ENCODE measurements at places on chromosomes 1 and 21.

DNA sequence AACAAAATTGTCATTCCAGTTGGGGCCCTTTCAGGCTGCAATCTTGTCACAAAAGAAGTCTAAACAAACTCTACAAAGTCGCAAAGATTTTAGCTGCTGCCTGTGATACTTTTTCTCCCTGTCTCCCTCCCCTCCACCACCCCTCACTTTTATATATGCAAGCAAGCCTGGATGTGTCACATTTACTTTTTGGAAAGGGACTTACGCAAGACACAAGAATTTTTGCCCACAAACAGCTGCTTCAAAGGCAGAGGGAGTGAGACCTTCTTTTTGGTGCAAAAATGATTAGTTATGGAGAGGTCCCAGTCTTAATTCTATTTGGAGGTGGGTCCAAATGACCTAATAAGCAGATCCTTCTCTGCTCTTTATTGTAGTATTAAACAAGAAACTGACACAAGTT lies 22.9 kb upstream of the RALGPS2 start:
- DNase-seq: no peak

DNA sequence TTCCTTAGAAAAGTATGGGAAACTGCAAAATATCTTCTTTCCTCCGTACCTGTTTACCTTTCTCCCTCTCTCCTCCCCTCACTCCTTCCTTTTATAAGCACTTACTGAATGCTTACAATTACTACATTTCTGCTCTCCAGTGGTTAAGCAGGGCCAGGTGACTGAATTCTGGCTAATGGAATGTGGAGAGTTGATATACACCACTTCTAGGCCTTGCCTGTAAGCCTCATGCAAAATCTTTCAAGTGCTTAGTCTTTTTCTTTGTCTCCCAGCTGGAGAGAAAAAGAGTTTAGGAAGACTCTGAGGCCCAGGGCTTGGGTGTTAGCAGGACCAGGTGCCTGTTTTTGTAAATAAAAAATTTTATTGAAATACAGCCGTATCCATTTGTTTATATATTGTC lies 77.7 kb upstream of the CACNA1E start:
- DNase-seq: no peak

- no peak for DNase-seq
These were observed 79.7 kb upstream of the RUNX3 start for GRCh38 chr1:25009671-25010262.

- no peak for DNase-seq
These were observed 1.2 kb downstream of the PTPN14 start for GRCh38 chr1:214550013-214550856.

DNA sequence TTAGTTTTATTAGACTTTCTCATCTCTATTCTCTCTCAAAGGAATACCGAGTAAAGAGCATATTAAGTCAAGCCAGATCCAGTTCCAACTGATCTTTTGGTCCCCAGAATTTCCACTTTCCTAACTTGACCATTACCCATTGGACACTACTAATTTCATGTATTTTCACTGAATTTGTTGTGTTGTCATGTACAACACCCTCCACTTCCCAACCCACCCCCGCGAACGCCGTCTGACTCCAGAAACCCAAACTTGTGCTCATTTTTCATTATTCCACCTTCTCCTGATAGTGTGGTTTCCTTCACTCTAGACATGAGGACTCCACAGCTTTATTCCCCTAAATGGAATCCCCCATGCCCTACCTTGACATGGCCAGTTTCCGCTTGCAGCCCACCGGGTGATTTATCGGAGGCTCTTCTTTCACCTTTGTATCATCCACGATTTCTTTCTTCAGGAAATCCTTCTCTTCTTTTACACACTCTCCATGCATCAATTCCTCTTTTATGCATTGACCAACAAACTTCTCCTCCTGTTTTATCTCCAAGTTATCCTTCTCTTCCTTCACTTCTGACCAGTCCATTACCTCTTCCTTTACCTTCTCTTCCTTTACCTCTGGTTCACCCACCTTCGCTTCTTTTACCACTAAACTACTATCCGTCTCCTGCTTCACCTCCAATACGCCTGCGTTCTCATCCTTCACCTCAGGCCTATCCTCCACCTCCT lies 805 bp downstream of the ZNHIT6 start:
- no peak for DNase-seq

GRCh38 chr1:37233606-37234005 lies 199.3 kb upstream of the GRIK3 start:
- no peak for DNase-seq

DNA sequence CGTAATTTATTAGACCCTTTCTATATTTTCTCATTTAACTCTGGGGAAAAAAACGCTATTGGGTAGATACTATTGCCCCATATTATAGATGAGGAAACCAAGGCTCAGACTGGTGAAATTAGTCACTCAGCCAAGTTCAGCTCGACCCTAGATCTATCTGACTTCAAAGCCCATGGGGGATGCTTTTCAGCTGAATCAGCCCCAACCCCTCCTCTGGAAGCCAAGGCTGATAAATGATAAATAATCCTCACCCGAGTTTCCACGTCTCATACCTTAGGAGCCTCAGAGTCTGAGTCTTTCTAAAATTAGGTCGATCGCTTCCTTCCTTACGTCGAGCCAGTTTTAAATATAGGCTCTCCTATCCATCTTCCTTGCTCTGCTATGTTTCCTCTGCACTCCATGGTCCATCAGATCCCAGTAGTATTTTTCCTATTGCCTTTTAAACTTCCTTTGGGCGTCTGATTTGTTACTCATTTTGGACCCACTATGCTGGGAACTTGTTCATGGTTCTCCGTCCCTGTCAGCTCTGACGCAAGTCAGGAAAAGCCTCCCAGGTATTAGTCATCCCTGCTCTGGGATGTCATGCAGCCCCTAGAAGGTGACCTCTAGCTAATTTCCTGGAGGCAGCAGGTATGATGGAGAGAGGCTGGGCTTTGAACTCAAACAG lies 122.8 kb downstream of the PLPP3 start:
- no peak for DNase-seq

DNA sequence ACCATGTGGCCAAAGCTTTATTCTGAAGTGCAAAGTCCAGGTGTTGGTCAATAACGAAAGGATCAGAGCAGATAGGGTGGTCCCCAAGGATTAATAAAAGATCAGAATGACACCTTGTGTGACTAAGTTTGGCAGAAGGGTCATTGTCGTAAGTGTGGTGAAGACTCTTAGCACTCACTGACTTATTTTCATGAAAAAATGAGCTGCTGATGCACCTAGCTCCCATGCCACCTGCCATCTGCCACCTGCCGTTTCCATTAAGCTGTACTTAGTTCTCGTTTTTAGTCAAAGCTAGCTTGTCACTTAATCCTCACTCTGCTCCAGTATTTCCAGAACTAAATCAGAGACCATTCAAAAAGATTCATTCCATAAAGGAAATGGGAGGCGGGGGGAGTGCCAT lies 112.6 kb downstream of the SEC16B start:
- no peak for DNase-seq

DNA sequence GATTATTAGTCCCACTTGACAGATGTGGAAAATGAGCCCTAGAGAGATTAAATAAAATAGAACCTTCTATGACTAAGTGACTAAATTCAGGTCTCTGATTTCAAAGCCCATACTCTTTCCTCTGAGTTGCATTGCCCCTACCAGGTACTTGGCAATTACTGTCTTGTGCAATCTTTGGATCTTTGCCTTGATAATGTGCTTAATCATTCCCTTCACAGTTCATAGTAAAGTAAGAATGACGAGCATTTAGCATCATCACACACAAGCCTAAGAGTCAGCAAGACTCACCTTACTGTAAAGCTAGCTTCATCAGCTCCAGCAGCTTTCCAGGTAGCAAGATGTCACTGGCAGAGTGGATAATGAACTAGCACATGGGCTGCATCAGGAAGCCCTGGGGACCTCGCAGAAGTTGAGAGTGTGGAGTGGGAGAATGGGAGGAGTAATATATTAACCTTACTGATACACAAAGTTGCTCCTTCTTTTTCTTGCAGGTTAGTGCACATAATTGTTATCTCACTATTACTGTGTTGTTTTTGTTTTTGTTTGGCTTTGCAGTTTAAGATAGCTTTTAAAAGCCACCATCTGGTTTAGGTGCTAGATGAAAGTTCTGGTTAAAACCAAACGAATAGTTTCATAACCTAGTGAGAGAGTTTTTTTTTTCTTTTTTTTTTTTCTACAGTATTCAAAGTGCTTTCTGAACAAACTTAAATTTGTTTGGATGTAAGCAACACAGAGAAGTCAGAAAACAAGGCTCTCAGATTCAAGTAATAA lies 71.8 kb downstream of the PBX1 start:
- no peak for DNase-seq

GRCh38 chr1:107016376-107016978 lies 40.0 kb upstream of the PRMT6 start:
- DNase-seq: no peak

GRCh38 chr1:52504720-52505119 lies 48.2 kb downstream of the TUT4 start:
- DNase-seq: no peak

GRCh38 chr1:76826072-76826845 lies 41.0 kb upstream of the ST6GALNAC5 start:
- DNase-seq: no peak

DNA sequence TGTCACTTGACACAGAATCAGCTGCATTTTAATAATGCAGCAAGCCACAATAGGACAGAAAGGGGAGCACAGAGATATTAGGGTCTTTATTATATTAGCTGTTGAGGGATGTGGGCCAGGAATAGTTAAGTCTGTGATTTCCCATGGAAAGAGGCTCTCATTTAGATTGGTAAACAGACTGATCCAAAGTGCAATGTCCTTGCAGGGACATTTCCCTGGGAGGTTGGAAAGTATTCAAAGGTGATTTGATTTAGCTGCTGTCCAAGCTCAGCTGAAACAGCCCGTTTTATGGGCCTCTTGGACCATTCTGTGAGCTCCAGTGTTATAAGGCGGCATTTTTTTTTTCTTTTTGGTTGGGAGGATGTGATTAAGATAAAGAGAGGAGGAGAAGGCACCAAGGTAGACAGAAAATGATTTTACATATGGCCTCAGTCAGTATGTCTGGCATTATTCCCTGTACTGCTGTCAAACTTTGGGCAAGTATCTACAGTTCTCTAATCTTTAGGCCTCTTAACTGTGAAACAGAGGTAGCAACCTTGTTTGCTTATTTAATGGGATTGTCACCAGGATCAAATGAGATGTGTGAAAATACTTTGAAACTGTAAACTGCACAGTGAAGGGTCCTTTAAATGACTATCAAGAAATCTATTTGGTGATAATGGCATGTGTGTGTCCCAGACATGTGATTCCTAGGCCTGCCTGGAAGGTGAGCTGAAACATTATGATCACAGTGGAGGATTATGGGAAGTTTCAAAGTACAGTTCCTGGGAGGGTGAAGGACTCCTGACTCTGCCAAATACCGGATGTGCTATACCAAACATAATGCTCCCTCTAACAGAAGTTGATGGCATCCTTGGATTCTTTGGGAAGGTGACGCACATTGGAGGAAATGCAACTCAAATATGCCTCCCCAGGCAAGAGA lies 62.2 kb downstream of the NOS1AP start:
- DNase-seq: no peak

DNA sequence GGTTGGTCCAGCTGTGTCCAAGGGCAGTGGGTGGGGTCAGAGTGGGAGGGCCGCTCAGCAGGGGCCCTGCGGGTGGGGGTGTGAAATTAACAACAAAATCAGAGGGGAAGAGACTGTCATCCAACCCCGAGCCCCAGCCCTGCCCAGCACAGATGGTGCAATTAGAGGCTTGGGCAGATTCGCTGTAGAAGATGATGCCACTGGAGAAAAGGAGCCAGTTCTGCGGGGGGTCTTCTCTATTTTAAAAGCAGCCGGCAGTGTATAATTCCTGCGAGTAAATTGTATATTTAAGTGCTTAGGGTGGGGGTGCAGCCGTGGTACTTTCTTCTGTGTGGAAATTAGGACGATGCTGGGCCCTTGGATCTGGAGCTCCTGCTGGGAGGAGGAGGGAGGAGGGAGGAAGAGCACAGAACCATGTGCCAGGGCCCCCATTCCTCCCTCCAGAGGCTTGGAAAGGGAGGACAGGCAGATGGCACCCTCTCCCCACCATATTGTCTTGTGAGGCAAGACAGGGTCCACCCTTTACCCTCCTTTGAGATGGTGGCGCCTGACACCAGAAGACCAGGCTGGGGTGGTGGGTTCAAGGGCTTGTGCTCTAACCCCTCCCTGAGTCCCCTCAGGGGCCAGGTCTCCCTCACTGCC lies 89.2 kb downstream of the ACTL8 start:
- DNase-seq: no peak

DNA sequence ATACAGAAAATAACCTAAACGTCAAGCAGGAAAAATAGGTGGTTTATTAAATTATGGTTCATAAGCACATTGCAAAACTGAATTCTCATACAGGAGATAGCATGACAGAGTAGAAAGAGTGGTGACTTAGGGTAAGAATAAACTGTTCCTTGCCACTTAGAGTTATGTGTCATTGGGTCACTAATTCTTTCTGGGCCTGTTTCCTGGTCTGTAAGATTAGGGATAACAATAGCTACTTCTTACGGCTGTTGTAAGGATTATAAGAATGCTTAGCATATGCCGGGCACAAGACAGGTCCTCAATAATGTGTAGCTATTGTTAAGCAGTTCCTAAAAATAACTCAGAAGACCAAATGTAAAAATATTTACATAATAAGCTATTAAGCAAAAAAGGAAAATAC lies 24.2 kb downstream of the SNRNP40 start:
- no peak for DNase-seq

DNA sequence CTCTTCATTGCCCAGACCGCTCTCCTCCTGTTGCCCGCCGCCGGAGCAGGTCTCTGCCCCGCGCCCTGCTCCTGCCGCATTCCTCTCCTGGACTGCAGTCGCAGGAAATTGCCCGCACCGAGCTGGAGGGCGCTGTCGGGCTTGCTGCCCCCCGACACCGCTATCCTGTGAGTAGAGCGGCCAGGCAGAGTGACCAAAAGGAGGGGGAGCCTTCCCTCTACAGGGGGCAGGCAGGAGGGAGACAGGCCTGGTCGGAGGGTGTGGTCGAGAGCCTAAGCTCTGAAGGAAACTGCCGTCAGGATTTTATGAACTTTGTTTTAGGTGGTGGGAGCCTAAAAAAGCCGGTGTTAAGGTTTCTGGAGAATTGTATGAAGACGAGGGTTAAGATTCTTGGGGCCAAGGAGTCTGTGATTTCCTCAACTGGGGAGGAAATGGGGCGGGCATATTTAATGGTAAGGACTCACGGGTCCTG lies 517 bp downstream of the LRIG2 start:
- DNase-seq: no peak

- DNase-seq: no peak
These were observed 62.5 kb downstream of the CD58 start for GRCh38 chr1:116508085-116508983.

GRCh38 chr1:190144650-190145049 lies 333.0 kb downstream of the BRINP3 start:
- no peak for DNase-seq

- no peak for DNase-seq
These were observed 21.7 kb downstream of the SESN2 start for GRCh38 chr1:28280977-28281381.

DNA sequence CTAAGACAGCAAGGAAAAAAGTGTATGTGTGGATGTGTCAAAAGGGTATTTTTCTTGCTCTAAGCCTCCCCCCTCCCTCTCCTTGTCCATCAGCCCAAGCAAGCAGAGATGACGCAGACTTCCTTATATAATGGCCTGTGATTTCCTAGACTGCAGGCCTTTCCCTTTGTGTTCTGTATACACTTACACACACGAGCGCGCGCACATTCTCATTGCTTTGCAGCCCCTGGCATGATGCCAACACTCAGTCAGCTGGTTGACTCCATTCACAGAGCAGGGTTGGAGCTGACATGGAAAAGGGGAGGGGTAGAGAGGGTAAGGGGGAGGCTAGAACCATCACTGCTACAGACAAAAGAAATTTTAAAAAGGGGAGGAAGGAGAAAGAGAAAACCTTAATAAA lies 41.8 kb downstream of the GATAD2B start:
- no peak for DNase-seq
